ENCODE measurements at places on chromosomes 5 and 9.

DNA sequence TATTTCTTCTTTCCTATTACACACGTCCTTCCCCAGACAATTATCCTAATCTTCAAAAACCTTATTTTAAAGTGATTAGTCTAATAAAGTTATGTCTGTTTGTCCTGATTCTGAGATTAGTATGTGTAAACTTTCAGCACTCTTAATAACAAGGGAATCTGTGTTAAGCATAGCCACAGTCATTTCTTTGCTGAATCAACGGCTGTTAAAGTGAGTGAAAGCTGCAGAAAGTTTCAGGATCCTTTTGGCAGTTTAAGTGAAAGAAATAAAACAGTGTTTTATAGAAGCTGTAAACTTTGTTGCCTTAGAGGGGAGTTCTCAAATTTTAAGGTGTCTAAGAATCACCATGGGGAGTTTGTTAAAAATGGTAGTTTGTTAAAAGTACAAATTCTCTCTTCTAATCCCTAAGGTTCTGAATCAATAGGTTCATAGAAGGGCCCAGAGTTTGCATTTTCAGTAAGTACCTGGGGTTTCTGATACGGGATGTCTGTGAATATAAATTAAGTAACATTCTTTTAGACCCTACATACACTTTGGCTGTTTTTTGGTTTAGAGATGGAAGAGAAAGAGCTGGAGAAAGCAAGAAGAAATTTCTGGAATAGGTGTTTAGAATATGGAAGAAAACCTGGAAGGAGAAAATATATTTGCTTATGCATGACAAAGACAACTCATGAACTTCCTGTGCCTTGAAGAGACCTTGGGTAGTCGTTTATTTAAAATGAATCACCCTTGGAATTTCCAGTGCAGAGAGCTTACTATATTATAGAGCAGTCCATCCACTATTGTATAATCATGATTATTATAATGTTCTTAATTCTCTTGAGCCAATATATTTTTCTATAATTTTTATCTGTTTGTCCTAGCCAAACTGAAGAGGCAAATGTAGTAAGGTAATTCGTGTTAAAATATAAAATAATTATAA, 45.7 kb downstream of the SCAMP1 start:
- no peak for DNase-seq

- no peak for DNase-seq
Observed at GRCh38 chr9:134605351-134605965, 36.1 kb upstream of the COL5A1 start.

GRCh38 chr9:123834218-123834888, 95.6 kb downstream of the DENND1A start:
- no peak for DNase-seq

DNA sequence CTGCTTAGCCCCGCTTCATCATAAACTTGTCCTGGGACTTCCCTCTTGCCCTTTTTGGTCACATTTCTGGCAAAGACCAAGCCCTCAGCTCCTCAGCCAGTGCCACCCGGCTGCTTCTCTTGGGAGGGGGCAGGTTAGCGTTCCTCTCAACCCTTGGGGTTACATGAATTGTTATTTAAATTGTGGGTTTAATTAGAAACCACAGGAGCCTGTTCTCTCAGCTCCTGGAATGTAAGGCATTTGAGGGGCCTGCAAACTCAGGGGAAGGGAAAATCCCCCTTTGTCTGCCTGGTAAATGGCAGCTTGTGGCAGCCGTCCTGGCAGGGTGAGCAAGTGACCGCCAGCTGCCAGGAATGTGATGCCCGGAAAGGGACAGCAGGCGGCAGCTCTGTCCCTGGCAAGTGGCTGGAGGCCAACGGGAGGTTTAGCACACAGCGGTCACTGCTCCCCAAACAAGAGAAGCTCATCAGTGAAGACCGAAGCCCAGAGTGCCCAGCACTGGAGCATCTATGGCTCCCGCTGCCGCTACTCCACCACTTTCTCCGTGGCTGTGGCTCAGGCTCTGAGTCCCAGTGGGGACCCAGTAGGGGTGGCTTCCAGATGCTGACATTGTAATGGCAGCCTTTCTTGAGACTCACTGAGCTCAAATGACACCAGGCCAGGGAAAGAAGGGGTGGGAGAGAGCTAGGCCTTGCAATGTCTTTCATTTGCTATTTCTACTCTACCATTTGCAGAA, 51.7 kb downstream of the SHB start:
- no peak for DNase-seq

- no peak for DNase-seq
Observed at GRCh38 chr9:132717326-132717945, 47.2 kb downstream of the GTF3C4 start.

DNA sequence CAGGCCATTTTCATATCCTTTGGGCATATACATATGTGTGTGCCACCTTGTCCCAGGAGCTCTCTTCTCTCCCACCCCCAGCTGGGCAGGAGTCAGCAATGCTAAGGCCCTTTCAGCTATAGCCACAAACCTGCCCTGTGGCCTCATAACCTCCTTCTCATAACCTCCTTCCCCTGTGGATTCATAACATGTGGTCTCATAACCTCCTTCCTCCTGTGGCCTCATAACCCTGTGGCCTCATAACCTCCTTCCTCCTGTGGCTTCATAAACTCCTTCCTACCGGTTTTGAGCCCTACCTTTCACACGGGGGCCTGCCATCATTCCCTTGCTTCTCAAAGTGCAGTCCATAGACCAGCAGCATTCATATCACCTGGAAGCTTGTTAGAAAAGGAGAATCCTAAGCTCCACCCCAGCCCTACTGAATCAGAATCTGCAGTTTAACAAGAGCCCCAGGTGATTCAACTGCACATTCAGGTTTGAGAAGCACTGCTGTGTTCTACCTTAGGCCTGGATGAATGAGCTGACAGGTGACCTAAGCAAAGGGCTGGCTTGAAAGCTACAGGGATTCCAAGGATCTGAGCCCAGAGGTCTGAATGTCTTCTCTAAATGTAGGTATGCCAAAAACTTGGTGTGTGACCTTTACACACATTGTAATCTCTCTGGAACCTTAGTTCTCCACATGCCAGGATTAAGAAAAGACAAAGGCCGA, 41.9 kb upstream of the PLPP6 start:
- DNase-seq = no peak

DNA sequence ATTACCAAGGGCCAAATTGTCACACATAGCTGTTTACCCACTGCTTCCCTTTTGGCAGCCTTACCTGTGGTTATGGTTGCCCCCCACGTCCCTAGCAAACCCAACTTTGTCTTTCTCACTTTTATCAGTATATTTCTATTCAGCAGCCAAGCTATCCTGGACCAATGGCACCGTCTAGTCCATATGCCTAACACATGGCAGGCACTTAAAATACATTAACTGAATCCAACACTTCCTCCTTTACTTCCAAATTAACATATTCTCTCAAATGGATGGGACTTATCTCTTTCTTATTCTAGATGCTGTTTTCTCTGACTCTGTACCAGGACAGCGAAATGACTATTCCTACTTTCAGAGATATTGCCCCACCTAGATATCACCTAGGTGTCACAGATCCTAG, 50.9 kb upstream of the SLC44A1 start:
- DNase-seq = no peak

DNA sequence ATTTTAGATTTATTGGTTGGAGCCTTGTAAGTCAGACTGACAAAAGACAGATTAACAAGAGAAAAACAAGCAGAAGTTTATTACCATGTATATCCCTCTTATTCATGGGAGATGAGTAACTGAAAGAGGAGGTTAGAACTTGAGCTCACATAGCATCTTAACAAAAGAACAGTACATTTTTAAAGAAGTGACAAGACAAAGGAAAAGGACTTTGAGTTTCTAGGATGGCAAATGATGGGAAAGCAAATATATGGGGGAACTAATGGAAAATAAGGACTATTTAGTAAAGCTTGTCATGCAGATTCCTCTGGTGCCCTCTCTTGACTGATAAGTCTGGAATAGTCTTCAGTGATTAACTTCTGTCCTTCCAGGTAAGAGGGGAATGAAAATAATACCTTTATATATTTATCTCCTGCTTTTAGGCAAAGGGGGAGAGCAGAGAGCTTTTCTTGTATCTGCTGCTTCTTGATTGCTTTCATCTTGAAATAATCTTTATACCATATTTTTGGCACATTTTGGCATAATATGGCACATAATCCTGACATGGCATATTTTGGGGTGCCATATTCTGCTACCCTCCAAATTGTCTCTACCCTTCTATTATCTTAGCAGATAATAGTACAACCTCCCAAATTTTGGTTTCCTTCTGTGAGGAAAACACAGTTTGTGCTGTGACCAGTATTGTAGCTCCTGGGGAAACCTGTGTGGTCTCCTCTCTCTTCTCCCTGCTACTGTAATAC, 206.8 kb downstream of the TMC1 start:
- DNase-seq = no peak

- no peak for DNase-seq
Observed at GRCh38 chr5:166178411-166179080, 2112.9 kb upstream of the WWC1 start.

DNA sequence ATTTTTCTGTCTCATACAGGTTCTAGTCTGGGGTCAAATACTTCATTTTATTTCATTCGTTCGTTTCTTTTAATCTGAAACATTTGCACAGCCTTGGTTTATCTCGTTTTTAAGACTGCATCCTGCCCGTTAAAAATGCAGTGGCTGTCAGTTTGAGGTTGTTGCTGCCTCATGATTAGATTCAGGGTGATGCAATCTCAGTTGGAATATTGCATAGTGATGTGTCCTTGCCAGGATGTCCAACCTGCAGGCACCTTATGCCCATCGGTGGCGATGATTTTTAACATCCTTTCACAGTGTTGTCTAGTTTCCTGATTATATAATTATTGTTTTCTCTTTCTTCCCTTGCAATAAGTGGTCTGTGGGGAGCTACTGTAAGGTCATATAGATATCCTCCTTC, 45.1 kb downstream of the SH3GL2 start:
- DNase-seq = no peak

DNA sequence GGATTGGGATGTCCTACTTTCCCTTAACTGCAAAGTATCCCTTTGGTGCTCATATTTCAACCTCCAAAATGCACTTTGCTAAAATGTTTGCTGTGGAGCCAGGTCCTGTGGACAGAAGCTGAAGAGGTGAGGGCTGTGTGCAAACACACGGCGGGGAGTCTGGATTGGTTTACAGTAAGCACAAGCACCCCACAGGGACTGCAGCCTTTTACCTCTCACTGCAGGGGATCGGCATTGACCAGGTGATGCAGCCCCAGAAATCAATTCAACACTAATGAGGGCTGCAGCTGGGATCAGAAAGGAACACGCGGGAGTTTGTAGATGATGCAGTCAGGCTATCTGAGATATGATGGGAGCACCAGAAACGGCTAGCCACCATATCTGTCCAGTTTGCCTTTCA, 450.9 kb downstream of the CCDC171 start:
- DNase-seq = no peak

GRCh38 chr5:132807163-132807838, 5.8 kb upstream of the SOWAHA start:
- DNase-seq = no peak

DNA sequence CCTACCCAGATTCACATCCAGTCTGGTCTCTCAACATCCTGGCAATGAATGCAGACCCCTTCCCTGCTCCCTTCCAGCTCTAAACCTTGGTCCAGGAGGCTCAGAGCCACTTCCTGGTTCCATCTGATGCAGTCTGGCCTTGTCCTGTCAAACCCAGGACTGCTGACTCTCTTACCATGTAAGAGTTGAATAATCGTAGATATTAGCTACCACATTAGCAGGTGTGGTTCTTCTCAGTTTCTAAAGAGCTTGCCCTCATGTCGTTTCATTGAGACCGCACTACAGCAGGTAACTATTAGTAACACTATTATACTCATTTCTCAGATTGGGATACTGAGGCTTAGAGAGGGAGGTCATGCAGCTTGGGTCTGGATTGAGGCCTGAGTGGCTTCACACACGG, 133.3 kb downstream of the BOD1 start:
- DNase-seq = no peak

DNA sequence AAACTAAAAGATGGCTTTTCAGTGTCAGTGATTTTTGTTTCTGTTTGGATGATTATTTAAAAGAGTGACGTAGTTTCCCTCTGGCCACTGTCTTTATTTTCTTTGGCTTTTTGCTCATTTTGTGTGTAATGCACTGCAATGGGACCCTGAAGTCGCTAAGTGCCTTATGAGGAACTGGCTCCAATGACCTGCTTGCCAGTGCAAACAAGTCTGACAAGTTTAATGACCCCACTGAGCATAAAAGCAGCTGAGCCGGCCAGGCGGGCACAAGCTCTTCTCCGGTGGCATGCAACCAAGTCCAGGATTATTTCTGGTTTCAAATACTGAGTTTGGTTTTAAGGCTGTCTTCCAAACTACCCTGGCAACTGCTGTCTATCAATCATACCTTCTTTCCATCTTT, 15.6 kb upstream of the GNA14 start:
- DNase-seq = no peak

- no peak for DNase-seq
Observed at GRCh38 chr9:20290257-20290656, 332.0 kb downstream of the MLLT3 start.

- no peak for DNase-seq
Observed at GRCh38 chr5:121819682-121820261, 31.9 kb upstream of the FTMT start.

- DNase-seq = no peak
Observed at GRCh38 chr5:43294226-43294625, 19.0 kb downstream of the HMGCS1 start.

GRCh38 chr5:96256795-96257470, 176.1 kb downstream of the PCSK1 start:
- DNase-seq = no peak

- no peak for DNase-seq
Observed at GRCh38 chr9:8863069-8863468, 1063.5 kb upstream of the DMAC1 start.

- no peak for DNase-seq
Observed at GRCh38 chr5:56047448-56047847, 52.7 kb upstream of the IL6ST start.

DNA sequence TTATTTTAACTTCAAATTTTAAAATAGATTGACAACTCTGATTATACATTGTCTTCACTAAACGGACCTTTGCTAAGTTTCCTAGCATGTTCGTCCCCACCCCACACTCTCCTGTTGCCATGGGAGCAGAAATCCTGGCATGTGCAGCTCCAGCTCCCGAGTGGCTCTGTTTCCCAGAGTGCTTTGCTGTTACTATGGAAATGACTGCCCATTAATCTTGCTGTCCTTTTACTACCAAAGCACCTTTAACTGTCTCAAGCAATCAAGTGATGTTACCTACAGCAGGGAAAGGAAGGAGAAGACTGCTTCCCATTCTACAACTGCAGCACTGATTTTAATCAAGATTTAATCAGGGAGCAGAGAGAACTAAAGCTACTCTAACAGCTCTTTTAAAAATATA, 212.0 kb upstream of the KIF2A start:
- DNase-seq = no peak

GRCh38 chr9:124624735-124624992, 117.5 kb upstream of the NR5A1 start:
- no peak for DNase-seq

- DNase-seq = no peak
Observed at GRCh38 chr5:23064710-23065109, 211.6 kb upstream of the CDH12 start.

GRCh38 chr5:112892776-112893175, 29.3 kb downstream of the REEP5 start:
- DNase-seq = no peak

- no peak for DNase-seq
Observed at GRCh38 chr9:84123648-84124406, 143.2 kb downstream of the RMI1 start.
